ENCODE measurements at places on chromosomes 12 and 14.
A peak's percentile ranks its signal among the peaks of the same experiment; 100 is the strongest.

DNA sequence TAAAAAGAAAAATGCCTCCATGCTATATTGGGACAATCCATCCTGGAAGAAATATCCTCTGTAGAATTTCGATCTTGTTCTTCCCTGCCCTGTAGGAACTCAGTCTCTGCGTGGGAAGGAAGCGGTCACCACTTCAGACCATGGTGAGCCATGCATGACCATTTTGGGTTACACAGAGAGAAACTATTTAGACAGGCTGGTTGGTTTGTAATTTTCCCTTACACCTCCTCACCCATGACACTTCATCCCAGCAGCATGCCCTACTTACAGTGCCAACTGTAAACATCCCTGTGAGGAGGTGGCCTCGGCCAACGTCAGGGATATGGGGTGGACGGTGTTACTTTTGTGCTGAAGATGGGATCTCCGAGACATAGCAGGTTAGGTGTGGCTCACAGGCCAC is 121.4 kb downstream of the SMOC1 start:
- no peak for DNase-seq

- no peak for DNase-seq
Measured at GRCh38 chr12:131747276-131748177, 36.6 kb downstream of the SFSWAP start.

- DNase-seq: no peak
Measured at GRCh38 chr12:922285-922684, 27.2 kb downstream of the RAD52 start.

DNA sequence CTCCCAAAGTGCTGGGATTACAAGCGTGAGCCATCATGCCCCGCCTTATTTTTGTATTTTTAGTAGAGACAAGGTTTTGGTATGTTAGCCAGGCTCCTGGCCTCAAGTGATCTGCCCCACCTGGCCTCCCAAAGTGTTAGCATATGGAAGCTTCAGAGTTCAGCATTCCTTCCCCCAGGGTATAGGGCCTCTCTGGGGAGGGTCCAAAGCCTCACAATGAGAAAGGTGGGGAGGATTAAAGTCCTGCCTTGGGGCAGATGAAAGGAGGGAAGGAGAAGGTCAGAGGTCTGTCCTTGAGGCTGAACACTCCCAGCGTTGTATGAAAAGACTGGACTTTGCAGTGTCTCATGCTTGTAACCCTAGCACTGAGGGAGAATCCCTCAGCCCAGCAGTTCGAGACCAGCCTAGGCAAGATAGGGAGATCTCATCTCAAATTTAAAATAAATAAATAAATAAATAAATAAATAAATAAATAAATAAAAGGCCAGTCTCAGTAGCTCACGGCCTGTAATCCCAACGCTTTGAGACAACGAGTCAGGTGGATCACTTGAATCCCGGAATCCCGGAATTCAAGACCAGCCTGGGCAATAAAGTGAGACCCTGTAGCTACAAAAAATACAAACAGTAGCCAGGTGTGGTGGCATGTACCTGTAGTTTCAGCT is 22.0 kb upstream of the RCOR1 start:
- DNase-seq: no peak

DNA sequence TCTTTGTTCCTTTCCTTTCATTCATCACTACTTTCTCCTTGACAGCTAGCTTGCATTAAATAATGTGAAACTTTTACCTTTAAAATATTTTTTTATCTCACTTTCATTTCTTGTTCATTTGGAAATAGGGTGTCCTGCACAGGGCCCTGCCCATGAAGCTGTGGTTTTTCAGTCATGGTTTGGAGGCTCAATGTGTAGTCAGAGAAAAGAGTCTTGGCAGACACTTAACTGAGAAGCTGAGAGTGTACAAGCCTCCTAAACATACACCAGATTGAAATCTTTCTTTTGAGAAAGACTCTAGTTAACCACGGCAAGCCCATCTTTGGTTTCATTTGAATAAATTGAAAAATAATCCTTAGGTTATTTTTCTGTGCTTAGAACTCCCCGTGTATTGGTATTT is 74.2 kb downstream of the KICS2 start:
- no peak for DNase-seq

DNA sequence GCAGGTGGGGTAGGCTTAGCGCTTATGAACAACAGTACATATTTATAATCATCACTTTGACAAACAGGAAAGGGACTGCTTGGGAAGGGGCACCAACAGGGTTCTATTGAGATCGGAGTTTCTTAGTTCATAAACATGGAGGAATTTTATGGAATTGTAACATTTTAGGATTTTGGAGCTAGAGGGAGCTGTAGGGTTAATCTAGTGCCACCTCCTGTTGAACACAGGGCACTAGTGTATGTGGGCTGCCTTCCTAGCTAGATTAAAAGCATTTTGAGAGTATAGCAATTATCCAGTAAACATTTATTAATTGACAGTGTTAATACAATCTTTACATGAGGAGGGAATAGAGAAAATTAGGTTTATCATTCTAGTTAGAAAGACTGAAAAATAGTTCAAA is 23.1 kb upstream of the TBC1D30 start:
- no peak for DNase-seq

GRCh38 chr14:23450379-23450778 is 14.9 kb upstream of the MYH7 start:
- no peak for DNase-seq

GRCh38 chr12:100221523-100221922 is 20.9 kb downstream of the ACTR6 start:
- no peak for DNase-seq

GRCh38 chr12:31005944-31006361 is 67.7 kb upstream of the DDX11 start:
- DNase-seq: no peak

DNA sequence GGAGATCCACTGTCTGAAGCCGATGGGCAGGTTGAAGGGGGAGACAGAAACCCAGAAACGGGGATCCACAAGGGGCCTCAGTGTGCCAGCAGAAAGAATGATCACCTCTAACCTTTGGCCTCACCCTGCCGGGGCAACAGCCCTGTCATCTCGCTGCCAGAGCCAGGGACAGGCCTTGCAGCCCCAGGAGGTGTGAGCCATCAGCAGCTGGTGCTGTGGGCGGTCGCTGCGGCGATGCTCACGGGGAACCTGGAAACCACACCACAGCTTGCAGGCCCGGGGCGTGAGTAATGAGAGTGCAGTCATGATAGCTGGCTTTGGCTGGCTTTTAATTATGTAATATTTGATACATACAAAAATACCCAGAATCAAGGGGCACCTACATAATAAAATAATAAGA is 4.7 kb upstream of the TTC7B start:
- peak; percentile 51 for DNase-seq

GRCh38 chr12:42021469-42021868 is 123.2 kb downstream of the GXYLT1 start:
- no peak for DNase-seq

- DNase-seq: peak; percentile 28
Measured at GRCh38 chr14:91115986-91116770, 2.3 kb downstream of the DGLUCY start.

GRCh38 chr14:69398053-69398817 is at the start of the genes ERH and SLC39A9:
Gene ERH, minus strand, starts transcription at chr14:69398299. Its CDS starts 66 bp downstream, at chr14:69398233.
Gene SLC39A9, plus strand, starts transcription at chr14:69398692. Its CDS starts 678 bp downstream, at chr14:69399370.
- DNase-seq: peak; percentile 98

GRCh38 chr12:95100264-95101190 is 27.1 kb upstream of the NR2C1 start:
- DNase-seq: no peak

DNA sequence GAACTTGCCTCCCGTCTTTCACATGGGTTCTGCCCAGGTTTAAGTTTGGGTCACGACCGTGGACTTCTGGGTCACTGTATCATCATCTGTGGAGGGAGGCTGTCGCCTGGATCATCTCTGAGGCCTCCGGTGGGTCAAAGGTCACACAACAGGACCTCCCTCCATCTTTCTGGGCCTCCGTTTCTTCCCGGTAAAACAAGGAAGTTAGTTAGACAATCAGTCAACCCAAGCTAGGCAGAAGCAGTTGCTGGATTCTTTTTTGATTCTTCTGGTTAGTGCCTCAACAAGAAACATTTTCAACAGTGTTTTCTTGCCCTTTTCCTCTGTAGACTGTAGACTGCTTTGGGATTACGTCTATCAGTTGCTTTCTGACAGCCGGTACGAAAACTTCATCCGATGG is 186.6 kb upstream of the BCL2L14 start:
- peak; percentile 47 for DNase-seq

DNA sequence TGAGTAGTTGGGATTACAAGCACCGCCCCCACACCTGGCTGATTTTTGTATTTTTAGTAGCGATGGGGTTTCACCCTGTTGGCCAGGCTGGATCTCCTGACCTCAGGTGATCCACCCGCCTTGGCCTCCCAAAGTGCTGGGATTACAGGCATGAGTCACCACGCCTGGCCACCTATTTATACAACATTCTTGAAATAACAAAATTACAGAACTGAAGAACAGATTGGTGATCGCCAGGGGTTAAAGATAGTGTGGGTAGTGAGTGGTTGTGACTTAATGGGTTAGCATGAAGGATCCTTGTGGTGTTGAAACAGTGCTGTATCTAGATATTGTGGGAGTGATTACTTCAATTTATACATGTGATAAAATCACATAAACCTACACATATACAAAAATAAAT is 7.4 kb downstream of the GLIPR1L1 start:
- no peak for DNase-seq

DNA sequence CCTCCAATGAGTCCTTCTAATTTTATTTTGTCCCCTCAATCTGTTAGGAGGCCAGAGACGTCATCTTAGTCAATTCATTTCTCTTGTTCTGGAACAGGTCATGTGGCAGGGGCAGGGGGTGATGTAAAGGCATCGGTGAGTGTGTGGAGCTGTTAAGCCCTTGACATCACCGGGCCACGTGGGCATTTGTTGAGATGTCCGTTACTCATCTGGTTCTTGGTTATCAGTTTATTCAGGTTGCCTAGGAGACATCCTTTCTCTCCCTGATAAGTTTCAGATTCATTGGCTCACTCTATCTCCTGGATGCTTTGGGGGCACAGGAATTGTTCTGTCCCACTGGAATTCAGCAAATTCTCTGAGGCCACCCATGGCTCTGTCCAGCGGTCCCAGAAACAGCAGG is 33.6 kb upstream of the SEL1L start:
- no peak for DNase-seq

DNA sequence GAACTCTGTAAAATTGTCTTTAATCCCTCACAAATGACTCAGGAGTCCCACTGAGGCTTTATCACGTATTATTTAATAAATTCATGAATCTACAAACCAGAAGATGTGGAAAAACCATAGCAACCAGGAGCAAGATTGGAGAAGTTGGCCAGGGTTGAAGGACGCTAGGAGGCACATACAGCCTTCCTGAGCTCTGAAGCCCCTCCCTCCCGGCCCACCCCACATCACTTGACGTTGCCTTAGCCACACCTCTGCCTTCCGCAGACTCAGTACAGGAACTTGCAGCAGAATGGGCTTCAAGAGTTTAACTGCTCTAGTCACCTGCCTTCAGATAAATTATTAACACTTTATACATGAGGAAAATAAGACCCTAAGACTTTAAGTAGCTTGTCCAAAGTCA is 33.9 kb downstream of the SLC35F4 start:
- no peak for DNase-seq

- no peak for DNase-seq
Measured at GRCh38 chr14:24093207-24093900, 757 bp upstream of the PCK2 start.

DNA sequence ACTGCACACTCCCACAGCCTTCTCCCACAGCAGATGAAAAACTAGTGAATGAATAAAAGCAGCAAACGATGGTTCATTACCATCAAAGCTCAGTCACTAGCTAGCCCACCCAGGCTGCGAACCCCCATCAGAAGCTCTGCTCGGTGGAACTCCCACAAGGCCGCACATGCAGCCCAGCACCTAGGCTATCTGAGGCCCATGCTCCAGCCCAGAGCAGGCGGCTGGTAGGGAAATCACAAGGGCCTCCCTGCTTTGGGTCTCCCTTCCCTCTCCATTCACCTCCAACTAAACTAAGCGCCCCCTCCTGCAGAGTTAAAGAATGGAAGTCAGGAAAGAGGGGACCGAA is 69.0 kb downstream of the ITPK1 start:
- no peak for DNase-seq

- peak; percentile 72 for DNase-seq
Measured at GRCh38 chr14:76826122-76826521, at the start of gene LRRC74A. Gene LRRC74A, plus strand, starts transcription at chr14:76826408. Its CDS starts 290 bp downstream, at chr14:76826698.

- no peak for DNase-seq
Measured at GRCh38 chr12:5656836-5657235, 224.9 kb downstream of the NTF3 start.

- peak; percentile 73 for DNase-seq
Measured at GRCh38 chr14:102965971-102966655, 43.6 kb downstream of the AMN start.

DNA sequence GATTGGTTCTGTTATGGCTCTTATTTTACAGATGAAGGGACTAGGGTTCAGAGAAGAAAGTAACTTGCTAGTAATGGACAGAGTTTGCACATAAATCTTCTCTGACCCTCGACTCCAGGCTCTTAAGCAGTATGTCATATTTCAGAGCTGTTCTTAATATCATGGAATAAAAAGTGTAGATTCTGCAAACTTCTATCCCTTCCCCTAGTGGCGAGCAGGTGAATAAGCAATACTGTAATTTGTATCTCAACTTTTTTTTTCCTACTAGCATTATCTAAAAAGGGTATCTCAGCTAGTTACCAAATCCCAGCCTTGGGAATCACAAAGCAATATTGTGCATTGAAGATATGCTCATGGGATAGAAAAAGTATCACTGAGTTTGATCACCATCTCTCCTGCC is 83.2 kb downstream of the ANO4 start:
- DNase-seq: no peak

DNA sequence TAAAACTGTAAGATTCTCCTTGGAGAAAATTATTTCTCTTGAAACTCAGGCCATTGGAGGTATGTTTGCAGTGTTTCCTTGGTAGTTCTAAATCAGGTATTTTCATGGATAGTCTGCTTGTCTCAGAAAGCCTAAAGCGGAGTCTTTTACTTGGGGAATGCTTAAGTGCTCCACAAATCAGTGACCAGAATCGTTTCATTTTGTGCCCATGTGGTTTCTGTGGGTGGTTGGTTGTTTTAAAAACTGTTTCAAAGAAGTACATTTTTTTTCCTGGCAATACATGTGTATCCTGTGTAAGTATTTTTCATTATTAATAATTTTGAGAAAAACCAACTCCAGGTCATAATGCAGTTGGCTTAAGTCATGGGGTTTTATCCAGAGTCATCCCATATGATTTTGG is 33.6 kb downstream of the CCDC91 start:
- DNase-seq: no peak

DNA sequence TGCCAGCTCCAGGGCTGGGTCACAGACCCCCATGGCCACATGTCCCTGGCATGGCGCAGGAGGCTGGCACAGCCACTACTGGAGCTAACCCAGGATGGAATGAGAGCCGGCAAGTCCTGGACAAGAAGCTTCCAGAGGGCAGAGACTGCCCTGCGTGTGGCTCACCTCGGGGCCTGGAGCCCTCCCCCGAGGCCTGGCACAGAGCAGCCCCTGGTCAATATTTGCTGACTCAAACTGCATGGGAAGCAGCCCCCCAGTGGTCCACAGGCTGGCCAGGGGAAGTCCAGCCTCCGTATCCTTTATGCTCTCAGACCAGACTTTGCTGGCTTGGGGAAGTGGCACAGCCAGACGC is 71.4 kb downstream of the BCL11B start:
- DNase-seq: no peak
